Gastroesophageal sphincter (tissue), 4 donors: ENCODE measurements at places on chromosomes 1 and 21. TPM values are rescaled to one million over a fixed set of nuclear protein-coding genes. Genes with fewer than 3 reads are reported as not detected.

The IL10 gene
- total RNA-seq = 1.0 TPM

The LRRIQ3 gene
- 0.46 TPM for total RNA-seq

The SLAMF8 gene
- not detected for total RNA-seq

The ELAPOR1 gene
- total RNA-seq = 0.40 TPM

The CD5L gene
- total RNA-seq = not detected

The DNASE2B gene
- total RNA-seq = not detected

The REG4 gene
- not detected for total RNA-seq

The ANKRD34A gene
- 0.67 TPM for total RNA-seq

The CHI3L1 gene
- total RNA-seq = 3.4 TPM

The HPCAL4 gene
- not detected for total RNA-seq

The C1orf115 gene
- 12.0 TPM for total RNA-seq

The ERICH3 gene
- not detected for total RNA-seq

The S100A7A gene
- 0.16 TPM for total RNA-seq

The NPR1 gene
- 57.0 TPM for total RNA-seq

The C8B gene
- not detected for total RNA-seq

The CSTB gene
- 10.0 TPM for total RNA-seq

The ETV3L gene
- not detected for total RNA-seq

The CHIA gene
- not detected for total RNA-seq

The ARHGAP29 gene
- 21.9 TPM for total RNA-seq

The OXCT2 gene
- total RNA-seq = 0.49 TPM

The CD1D gene
- 2.7 TPM for total RNA-seq

The NR1I3 gene
- total RNA-seq = not detected

The FCN3 gene
- 11.5 TPM for total RNA-seq

The NADK gene
- 74.0 TPM for total RNA-seq

The TNFRSF9 gene
- total RNA-seq = not detected

The ADAMTS1 gene
- total RNA-seq = 68.5 TPM

The C1QC gene
- total RNA-seq = 23.0 TPM

The CFH gene
- total RNA-seq = 111 TPM

The OR2L2 gene
- total RNA-seq = not detected

The TTC22 gene
- total RNA-seq = 1.0 TPM

The KRTAP11-1 gene
- total RNA-seq = not detected

The CACNA1S gene
- not detected for total RNA-seq

The PODN gene
- total RNA-seq = 60.4 TPM

The SERPINC1 gene
- total RNA-seq = not detected

The PROK1 gene
- total RNA-seq = 1.1 TPM

The LMOD1 gene
- 1,521 TPM for total RNA-seq

The PTGFR gene
- total RNA-seq = 42.8 TPM

The PPIAL4G gene
- total RNA-seq = not detected

The FMO4 gene
- total RNA-seq = 0.54 TPM

The MMEL1 gene
- 3.9 TPM for total RNA-seq

The NTMT2 gene
- total RNA-seq = not detected

The NBPF14 gene
- total RNA-seq = 20.6 TPM

The DISC1 gene
- 6.5 TPM for total RNA-seq

The AKR7A3 gene
- 1.6 TPM for total RNA-seq

The VCAM1 gene
- total RNA-seq = 13.7 TPM

The POLR3GL gene
- 35.0 TPM for total RNA-seq

The LDLRAD1 gene
- total RNA-seq = not detected

The HSPG2 gene
- 311 TPM for total RNA-seq

The CHAF1B gene
- 0.31 TPM for total RNA-seq

The SLAMF6 gene
- total RNA-seq = not detected
